ENCODE measurements at places on chromosomes 7 and 10.

DNA sequence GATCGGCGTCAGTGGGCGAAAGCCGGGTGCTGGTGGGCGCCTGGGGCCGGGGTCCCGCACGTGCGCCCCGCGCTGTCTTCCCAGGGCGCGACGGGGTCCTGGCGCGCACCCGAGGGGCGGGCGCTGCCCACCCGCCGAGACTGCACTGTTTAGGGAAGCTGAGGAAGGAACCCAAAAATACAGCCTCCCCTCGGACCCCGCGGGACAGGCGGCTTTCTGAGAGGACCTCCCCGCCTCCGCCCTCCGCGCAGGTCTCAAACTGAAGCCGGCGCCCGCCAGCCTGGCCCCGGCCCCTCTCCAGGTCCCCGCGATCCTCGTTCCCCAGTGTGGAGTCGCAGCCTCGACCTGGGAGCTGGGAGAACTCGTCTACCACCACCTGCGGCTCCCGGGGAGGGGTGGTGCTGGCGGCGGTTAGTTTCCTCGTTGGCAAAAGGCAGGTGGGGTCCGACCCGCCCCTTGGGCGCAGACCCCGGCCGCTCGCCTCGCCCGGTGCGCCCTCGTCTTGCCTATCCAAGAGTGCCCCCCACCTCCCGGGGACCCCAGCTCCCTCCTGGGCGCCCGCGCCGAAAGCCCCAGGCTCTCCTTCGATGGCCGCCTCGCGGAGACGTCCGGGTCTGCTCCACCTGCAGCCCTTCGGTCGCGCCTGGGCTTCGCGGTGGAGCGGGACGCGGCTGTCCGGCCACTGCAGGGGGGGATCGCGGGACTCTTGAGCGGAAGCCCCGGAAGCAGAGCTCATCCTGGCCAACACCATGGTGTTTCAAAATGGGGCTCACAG lies 1.1 kb downstream of the EGFR start:
- DNase-seq, result peak; percentile 59

- DNase-seq, result no peak
Measured at GRCh38 chr10:33947544-33947943, 613.1 kb upstream of the NRP1 start.

- no peak for DNase-seq
Measured at GRCh38 chr10:60778971-60779796, 906 bp downstream of the CDK1 start.

GRCh38 chr10:99977916-99978315 lies 31.8 kb downstream of the DNMBP start:
- DNase-seq, result no peak

- peak; percentile 76 for DNase-seq
Measured at GRCh38 chr10:124736491-124737136, 7.6 kb downstream of the FAM53B start.

- no peak for DNase-seq
Measured at GRCh38 chr7:49644396-49645166, 128.9 kb upstream of the VWC2 start.

DNA sequence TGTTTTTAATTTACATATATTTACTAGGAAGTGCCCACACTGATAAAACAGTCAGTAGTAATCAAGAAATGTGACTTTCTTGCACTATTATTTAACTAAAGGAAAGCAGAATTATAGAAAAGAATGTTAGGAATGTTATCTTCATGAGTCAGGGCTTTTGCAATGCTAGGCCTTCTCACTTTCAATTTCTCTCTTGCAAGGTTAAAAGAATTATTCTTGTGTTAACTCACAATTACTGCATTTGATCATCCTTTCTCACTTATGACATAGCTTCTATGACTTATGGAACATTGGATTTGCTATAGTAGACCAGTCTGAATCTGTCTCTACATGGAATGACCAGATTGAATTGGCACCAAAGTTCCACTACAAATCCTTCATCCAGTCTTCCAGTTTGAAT lies 192.4 kb downstream of the SDK1 start:
- peak; percentile 21 for DNase-seq

DNA sequence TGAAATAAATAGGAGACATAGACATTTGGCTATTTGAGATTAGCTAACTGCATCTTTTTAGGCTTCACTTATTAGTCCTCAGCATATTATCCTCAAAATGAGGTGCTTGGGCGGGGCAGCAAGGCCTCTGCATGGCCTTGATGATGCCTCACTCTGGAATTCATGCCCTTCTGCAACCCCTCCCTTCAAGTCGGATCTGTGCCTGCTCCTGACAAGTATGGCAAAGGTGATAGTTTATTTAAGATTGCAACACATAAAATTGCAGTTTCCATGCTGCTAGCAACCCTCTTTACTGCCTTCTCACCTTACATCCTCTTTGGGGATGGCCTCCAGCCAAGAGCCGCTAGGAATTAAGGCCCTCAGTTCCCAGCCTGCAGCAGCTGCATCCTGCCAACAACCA lies 241.3 kb upstream of the ADARB2 start:
- no peak for DNase-seq

DNA sequence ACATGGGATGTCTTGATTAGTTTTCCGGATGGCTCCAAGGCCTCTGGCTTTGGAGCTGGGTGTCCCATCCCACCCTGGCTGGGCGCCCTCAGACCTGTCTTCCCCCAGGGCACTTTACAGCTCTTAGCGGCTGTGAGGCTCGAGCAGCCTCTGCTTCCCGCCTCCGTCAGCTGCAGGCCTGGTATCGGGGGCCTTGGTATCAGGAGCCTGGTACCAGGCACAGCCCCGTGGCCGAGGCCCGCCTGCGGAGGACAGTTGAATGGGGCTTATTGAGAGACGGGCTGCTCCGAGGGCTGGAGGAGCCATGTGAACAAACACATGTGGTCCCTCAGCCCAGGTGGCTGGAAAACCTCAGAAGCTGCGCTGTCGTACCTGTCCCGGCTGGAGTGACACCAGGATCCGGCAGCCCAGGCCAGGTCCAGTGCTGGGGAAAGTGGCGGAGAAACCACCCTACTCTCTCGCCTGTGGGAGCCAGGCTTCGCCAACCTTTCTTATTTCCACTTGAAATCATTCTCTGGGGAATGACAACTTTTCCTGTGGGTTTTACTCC lies 23.9 kb upstream of the AP5Z1 start:
- DNase-seq, result no peak

DNA sequence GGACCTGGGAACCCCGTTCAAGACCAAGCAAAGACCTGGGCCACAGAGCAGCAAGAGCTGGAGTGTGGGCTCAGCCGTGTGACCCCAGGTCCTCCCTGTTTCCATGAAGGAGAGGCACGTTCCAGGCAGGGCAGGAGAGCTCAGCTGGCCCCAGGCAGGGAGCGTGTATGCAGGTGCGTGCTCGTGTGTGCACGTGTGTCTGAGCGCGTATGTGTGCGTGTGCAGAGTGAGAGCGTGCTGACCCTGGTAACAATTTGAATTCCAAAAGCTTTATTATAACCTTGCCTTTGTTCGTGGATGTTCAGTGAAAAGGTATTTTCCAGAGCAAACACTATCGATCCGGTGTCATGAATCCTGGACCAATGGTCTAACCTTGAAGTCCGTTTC lies 54.6 kb downstream of the FOXL3 start:
- no peak for DNase-seq

- peak; percentile 33 for DNase-seq
Measured at GRCh38 chr10:42645103-42645502, 6.7 kb upstream of the ZNF33B start.

GRCh38 chr10:128422190-128422589 lies 296.0 kb upstream of the MKI67 start:
- DNase-seq, result no peak

DNA sequence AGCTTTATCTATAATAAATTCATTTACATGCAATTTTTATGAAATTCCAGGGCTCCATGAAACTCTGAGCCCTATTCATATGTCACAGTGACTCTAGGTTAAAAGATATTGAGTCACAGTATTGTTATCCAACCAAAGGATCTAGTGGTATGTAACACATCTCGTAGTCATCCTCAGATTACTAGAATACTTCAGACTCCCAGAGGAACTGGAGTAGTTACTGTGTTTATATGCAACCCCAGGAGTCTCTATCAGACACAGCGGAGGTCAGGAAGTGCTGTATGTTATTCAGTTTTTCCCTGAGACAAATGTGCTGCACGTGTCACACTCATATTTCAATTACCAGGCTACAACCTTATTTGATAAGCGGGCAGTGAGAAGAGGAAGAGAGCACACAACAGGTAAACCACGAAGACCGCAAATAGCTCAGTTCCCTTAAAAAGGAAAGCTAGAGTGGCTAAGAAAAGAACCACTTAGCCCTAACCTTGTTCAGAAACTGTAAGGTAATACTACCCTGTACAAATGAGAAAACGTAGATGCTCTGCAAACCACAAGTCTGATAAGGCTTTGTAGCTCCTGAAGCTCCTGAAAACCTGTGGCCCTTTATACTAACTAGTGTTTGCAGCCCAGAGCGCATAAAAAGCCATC lies 114.0 kb upstream of the CNTNAP2 start:
- no peak for DNase-seq

GRCh38 chr7:80908360-80908797 lies 10.5 kb downstream of the SEMA3C start:
- no peak for DNase-seq

DNA sequence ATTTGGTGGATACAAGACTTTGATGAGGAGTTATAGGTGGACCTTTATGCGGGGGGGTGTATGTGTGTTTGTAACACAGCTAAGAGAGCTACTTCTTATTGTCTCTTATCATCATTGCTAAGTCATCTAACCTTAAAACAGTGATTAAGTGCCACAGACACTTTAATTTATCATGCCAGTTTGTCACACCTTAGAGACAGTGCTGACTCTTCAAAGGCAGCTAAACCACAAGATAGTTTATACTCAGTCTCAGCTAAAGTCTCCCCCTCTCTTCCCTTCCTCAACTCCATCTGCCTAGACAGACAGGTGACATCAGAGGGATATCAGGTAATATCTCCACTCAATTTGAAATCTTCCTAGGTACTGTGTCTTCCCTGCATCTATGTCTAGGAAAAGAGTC lies 42.2 kb downstream of the MYPN start:
- no peak for DNase-seq

DNA sequence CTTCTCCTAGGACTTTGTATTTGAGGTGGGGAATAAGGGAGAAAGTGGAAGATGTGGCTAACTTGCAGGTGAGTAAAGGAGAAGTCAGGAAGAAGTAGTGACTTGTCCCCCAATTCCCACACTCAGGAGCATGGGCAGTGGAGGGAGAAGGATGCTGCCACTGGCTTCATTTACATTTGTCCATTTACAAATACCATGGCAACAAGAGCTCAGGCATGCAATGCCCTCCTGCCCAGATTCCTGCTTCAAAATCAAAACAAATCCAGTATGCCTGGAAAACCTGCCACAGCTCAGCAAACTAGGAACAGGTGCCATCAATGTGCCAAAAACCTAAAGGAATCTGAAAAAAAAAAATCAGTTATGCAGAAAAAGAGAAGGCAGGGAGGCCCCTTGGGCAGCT lies 139.9 kb downstream of the KCNMA1 start:
- no peak for DNase-seq

GRCh38 chr10:43569681-43570080 lies 4.7 kb downstream of the ZNF239 start:
- DNase-seq, result no peak

DNA sequence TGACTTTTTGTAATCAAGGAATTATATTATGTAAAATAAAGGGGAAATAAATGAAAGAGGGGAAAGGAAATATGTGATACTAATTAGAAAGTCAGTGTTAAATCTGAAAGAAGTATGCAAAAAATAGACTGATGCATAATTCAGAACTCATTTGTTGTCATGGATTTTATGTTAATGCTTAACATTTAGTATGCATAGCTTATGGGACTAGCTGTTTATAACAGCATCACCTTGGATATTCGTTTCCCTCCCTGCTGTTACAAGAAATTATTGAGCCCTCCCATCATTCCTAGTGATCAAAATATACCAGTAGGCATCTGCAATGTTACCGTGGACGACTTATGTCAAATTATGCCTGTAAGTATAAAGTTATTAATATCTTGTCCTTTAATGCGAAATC lies 85.9 kb downstream of the HECTD2 start:
- DNase-seq, result no peak

- no peak for DNase-seq
Measured at GRCh38 chr7:51444936-51445335, 128.3 kb upstream of the COBL start.

- DNase-seq, result peak; percentile 39
Measured at GRCh38 chr10:68271196-68271882, 39.4 kb upstream of the ATOH7 start.

GRCh38 chr10:11156480-11156879 lies 138.8 kb downstream of the CELF2 start:
- DNase-seq, result no peak

DNA sequence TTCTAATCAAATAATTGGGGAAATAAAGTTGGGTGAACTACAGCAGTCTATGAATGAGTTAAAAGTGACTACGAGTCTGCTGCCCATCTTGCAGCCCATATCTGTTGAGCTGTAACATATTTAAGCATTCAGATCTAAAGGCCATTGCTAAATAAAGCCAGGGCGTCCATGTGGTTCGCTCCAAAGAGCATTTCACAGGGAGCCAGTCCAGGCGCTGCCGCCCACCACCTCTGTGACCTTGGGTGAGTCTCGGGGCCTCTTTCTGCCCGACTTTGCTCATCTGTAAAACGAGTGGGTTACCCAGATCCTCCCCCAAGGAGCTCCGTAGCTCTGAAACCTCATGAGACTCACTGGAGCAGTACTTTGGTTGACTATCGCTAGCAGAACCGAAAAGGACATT lies 223.1 kb downstream of the CUX1 start:
- no peak for DNase-seq

GRCh38 chr7:71733107-71733870 lies 601.3 kb downstream of the GALNT17 start:
- peak; percentile 96 for DNase-seq
